ENCODE measurements at places on chromosomes 2 and 18.
A peak's percentile ranks its signal among the peaks of the same experiment; 100 is the strongest.

GRCh38 chr2:100320547-100321178 is 1.6 kb downstream of the LONRF2 start:
- peak; percentile 26 for DNase-seq

DNA sequence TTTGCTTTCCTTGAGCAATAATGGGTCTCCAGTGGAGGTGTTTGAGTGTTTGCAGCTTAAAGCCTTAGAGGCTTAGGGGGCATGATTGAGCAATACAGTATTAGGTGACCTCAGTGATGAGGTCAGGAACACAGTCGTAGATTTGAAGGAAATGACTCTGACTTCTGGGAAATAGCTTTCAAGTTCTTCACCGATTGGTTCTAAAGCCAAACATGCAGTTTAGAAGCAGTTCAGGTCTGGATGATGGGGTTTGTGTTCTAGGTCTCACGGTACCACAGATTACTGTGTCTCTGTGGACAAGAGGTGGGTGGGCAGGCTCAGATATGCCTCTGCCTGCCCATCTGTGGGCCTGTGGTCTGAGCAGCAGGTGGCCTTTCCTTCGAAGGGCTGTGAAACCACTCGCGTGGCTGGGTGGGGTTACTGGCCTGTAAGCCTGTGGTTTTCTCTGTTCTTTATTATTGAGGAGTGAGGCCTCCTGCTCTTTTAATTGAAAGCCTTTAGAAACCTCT is 7.8 kb downstream of the MTHFD2 start:
- peak; percentile 93 for DNase-seq

DNA sequence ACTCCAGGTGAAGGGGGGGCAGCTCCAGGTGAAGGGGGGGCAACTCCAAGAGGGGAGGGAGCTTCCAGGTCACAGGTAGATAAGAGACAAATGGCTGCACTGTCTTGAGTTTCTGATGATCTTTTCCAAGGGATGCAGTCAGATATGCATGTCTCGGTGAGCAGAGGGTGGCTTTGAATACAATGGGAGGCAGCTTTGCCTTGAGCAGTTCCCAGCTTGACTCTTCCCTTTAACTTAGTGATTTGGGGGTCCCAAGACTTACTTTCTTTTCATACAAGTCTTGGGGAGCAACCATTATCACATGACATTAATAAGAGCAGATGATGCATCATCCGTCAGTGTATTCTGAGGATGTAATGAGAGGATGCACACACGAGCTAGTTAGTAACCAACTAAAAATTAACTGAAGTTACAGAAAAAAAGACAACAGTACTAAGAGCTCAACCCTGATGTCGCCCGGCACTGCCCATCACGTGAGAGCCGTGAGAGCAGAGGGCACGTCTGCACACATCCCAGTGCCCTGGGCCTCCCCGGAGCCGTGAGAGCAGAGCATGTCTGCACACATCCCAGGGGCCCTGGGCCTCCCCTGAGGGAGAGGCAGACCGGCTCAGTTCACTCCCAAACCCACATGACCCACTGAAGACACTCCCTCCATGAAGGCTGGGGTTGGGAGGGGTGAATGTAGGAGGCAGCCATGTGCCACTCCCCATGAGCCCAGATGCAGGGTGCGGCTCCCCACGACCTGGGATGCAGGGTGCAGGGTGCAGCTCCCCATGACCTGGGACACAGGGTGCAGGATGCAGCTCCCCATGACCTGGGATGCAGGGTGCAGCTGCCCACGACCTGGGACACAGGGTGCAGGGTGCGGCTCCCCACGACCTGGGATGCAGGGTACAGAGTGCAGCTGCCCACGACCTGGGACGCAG is 39.4 kb downstream of the PXDN start:
- no peak for DNase-seq

GRCh38 chr2:175743011-175743410 is 259.1 kb downstream of the LNPK start:
- DNase-seq: peak; percentile 33

DNA sequence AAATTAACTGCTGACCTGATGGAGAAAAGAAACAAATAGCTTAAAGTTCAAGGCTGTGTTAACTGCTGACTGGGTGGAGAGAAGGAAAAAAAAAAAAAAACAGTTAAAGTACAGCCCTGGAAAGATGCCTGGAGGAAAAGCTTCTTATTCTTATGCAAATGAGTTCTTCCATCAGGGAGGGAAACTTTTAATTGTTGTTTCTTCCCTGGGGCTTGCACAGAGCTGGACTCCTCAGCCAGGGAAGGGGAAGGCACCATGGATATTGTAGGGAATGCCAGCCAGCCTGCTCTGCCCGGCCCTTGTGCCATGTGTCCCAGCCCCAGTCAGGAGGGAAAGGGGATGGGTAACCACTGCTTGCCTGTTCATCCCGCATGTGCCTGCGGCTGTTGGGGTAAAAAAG is 833.1 kb upstream of the CRIM1 start:
- no peak for DNase-seq

GRCh38 chr18:35050028-35050546 is 8.9 kb downstream of the MAPRE2 start:
- no peak for DNase-seq

DNA sequence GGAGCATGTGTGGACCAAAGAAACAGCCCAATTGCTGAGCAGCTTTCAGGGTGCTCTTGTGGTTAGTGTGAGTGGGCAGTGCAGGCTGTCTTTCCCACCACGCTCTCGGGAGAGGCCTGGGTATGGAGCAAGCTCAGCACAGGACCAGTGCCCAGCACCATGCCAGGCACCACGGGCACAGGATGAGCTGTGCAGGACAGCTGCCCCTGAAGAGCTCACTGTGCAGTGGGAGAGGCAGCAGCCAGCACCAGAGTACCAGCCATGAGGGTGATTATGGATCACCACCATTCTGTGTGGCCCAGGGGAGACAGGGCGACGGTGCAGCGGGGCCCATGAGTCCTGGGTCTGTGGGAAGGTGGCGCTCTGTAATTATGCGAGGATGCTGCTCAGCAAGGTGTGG is 29.7 kb upstream of the FAHD2A start:
- no peak for DNase-seq

- DNase-seq: no peak
These were observed 15.5 kb downstream of the NEURL3 start for GRCh38 chr2:96489663-96490062.

DNA sequence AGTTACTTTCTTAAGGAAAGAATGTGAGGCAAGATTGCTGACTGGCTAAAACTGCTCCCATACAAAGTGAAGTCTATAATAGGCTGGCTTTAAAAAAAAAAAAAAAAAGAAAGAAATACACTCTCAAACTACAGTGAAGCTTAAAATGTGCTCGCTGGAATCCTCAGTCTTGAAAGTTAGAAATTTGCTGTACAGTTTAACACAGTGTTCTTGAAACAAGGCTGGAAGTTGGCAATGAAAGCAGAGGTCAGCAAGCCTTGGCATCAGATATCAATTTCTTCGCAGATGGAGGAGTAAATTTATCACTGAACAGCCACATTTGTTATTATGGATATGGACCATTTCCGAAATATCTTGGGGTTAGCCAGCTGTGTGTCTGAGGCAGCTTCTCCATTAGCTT is 392.9 kb downstream of the ZNF516 start:
- no peak for DNase-seq

GRCh38 chr18:23498877-23499276 is 4.4 kb upstream of the RMC1 start:
- DNase-seq: peak; percentile 73

- no peak for DNase-seq
These were observed 83.8 kb downstream of the ATL2 start for GRCh38 chr2:38293152-38293865.

DNA sequence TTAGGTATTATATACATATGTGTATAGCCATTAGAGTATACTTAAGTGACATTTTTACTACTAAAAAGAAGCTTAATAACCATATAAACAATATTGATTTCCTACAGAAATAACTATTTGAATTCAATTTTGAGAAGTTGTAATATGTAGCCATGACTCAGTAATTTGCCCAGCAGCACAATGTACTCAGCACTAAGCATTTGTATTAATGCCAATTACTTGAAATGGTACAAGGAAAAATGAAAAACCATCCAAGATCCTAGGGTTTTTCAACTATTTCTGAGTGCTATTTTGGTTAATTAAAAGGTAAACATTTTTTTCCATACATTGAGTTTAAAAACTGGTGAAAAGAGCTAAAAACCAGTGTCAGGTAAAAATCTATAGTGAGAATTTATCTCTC is 324.0 kb downstream of the KCNJ3 start:
- no peak for DNase-seq

DNA sequence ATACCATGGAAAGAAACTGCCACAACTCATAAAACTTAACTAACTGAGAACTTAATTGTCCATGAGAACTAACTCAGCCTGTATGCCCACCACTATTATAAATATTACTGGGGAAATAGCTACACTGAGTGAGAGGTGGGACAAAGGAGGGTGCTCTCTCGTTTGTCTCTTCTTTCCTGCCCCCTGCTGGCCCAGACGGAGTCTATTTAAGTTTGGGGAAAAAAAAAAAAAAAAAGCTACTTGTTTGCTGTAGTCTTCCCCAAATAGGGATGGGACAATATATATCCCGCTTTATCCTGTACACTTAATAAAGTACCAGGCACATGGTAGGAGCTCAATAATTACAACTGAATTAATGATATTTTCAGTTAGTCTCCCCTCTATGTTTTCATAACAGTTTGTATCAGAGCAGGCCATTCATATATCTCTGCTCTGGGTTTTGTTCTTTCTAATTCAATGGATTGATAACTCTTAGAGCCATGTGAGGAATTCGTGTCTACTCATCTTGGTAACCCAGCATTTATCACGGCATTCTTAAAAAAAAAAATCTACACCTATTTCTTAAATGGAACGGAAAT is 647.6 kb upstream of the PKDCC start:
- DNase-seq: peak; percentile 15

DNA sequence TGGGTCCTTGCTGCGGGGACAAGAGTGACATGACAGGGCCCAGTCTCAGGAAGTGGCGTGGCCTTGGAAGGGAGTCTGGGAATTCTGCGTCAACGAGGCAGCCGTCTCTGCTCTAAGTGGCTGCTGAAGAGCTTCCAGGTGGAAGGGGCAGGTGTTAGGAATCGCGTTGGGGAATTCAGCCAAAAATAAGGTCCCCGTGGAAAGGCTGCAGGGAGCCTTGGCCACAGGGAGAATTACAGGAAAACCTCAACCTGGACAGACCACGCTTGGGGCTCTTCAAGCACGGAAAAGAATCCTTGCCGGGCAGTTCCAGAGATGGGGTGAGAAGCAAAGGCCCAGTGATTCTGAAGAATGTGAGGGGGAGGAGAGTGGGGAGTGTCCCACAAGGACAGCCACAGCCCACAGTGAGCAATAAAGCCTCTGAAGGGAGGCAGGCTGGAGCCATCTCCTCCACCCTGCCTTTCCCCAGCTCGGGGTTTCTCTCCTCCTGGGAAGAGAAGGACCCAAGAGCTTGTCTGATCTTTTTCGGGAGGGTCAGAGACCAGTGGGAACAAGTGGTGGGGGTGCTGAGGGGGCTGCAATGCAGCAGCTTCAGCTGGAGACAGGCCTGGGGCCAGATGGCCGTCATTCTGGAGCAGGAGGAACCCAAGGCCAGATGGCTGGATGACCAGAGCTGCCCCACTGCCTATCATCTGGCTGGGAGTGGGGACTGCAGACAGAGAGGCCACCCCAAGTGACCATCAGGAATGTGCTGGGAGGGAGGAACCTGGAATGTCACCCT is 106.4 kb upstream of the SMAD2 start:
- no peak for DNase-seq

- no peak for DNase-seq
These were observed 11.8 kb downstream of the SALL3 start for GRCh38 chr18:78991446-78991845.

DNA sequence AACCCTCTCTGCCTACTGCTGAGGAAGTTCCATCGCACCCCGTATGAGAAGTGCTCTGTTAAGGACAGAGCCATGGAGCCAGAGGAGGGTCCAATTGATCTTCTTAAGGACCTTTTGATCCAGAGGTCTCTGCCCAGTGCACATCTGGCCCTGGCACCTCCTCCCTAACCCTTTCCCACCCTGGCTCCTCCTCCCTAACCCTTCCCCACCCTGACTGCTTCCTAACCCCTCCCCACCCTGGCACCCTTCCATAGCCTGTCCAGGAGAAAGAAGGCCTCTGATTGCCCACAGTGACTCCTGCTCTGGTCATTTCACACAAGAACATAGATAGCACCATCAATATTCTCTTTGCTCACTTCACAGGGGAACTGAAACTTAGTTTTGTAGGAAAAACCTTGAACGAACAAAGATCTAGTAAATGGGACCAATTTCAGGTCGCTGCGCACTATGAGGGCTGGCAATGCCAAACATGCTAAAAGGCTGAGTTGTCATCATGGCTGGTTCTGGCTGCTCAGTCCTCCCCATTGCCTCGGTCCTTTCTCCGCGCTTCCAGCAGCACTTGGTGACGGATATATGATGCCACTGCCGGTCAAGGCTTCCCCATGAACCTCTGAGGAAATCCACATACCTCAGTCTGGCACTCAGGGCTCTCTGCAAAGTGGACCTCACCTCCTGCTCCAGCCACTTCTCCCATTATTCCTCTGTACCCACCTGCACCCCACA is 49.2 kb downstream of the PKDCC start:
- no peak for DNase-seq

GRCh38 chr18:11667578-11667977 is 21.5 kb upstream of the GNAL start:
- DNase-seq: no peak

Data from fibroblast of mammary gland (primary cell).